ENCODE measurements at places on chromosomes 5 and 9.
A peak's percentile ranks its signal among the peaks of the same experiment; 100 is the strongest.

DNA sequence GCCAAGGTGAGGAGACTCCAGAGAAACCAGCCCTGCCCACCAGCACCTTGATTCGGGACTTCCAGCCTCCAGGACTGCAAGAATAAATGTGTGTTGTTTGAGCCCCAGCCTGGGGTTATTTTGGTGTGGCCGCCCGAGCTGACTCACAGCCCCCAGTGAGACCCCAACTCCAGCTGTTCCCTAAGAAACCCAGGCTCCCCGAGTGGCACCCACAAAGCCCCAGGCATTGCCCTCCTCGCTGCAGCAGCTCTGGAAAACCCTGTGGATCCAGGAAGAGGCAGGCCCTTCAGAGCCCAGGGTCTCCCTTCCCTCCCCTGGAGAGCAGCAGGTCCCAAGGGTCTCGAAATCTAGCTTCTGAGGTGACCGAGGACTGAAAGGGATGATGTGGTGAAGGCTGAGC is 69.2 kb upstream of the PPP1R26 start:
- no peak for DNase-seq

GRCh38 chr9:75071530-75072122 is 16.3 kb downstream of the NMRK1 start:
- peak; percentile 44 for DNase-seq

GRCh38 chr5:11733840-11734192 is 170.4 kb downstream of the CTNND2 start:
- DNase-seq, result no peak

DNA sequence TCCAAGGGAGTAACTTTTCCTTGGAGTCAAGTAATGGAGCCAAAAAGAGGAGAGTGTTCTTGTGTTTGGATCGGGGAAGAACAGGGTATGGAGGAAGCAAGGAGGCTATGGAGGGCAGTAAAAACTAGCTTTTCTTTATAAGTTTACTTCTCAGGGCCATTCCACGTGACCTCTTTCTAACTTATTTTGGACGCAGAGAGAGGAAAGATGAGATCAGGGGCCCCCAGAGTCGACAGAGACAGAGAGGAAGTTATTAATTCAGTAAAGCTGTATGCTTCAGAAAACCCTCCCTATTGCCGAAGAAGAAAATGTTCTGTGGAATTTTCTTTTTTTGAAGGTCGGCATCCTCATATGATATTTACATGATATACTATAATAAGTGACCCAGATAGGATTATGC is 233.8 kb upstream of the MPDZ start:
- no peak for DNase-seq

- no peak for DNase-seq
Measured at GRCh38 chr5:62707131-62707530, 128.5 kb downstream of the LRRC70 start.

GRCh38 chr5:107592515-107592914 is 78.2 kb downstream of the EFNA5 start:
- DNase-seq, result no peak

DNA sequence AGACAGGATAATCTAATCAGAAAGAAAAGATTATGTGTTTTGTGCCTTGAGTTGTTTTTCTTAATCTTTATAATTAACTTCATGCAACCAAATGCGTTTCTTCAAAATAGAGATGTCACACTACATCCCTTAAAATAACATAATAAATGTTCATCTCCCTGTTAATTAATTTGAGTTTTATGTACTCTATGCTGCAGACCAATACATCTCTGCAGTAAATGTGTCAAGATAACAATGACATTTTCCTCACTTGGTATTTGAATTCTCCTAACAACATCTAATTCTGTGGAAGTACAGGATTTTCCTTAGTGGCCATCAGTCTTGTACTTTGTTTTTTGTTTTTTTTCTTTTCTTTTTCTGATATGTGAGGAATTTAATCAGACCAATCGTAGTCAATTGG is 279.2 kb upstream of the TYRP1 start:
- DNase-seq, result no peak

DNA sequence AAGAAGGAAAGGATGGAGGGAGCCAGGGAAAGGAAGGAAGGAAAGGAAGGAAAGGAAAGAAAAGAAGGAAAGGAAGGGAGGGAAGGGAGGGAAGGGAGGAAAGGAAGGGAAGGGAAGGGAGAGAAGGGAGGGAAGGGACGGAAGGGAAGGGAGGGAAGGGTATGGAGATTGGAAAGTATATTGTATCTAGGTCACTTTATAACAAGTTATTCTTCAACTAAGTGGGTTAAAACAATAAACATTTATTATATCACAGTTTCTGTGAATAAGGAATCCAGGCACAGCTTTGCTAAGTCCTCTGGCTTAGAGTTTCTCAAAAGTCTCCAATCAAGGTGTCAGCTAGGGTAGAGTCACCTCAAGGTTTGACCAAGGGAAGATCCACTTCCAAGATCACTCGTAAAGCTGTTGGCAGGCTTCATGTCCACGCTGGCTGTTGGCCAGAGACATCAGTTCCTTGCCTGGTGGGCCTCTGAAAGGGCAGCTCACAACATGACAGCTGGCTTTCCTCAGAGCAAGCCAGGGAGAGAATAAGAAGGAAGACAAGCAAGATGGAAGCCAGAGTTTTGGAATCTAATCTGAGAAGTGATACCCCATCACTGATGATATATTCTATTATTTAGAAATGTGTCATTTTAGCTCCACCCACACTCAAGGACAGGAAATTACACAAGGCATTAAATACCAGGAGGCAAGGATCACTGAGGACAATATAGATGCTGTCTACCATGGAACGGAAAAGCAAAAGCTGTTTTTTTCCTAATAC is 105.1 kb downstream of the DEPDC1B start:
- DNase-seq, result no peak

GRCh38 chr9:134503301-134504105 is 138.1 kb upstream of the COL5A1 start:
- DNase-seq, result no peak

DNA sequence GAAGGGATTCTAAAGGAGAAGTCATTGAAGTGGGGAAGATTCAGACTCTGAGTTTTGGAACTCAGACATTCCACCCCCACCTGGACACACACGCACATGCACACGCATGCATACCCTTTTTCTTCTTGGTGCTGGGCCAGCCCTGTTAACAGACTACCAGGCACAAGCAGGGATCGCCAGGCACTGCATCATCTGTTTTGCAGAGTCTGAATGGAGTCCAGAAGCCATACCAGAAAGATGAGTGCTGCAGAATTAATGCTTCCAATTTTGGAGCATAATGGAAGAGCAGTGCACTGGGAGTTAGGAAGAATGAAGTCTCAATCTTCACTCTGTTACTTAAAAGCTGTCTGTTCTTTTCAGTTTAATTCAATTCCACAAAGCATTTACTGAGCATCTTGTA is 95.5 kb downstream of the PDE8B start:
- no peak for DNase-seq

GRCh38 chr5:80507663-80508062 is 19.8 kb downstream of the FAM151B start:
- DNase-seq, result no peak

- DNase-seq, result no peak
Measured at GRCh38 chr5:18281947-18282581, 647.8 kb downstream of the TAF11L14 start.

GRCh38 chr9:102587281-102587680 is 407.9 kb upstream of the CYLC2 start:
- DNase-seq, result no peak

- peak; percentile 9 for DNase-seq
Measured at GRCh38 chr9:124621371-124622328, 114.5 kb upstream of the NR5A1 start.

- DNase-seq, result no peak
Measured at GRCh38 chr5:15776346-15776745, 276.4 kb downstream of the FBXL7 start.

- no peak for DNase-seq
Measured at GRCh38 chr9:97627624-97628023, 5.5 kb downstream of the TSTD2 start.

DNA sequence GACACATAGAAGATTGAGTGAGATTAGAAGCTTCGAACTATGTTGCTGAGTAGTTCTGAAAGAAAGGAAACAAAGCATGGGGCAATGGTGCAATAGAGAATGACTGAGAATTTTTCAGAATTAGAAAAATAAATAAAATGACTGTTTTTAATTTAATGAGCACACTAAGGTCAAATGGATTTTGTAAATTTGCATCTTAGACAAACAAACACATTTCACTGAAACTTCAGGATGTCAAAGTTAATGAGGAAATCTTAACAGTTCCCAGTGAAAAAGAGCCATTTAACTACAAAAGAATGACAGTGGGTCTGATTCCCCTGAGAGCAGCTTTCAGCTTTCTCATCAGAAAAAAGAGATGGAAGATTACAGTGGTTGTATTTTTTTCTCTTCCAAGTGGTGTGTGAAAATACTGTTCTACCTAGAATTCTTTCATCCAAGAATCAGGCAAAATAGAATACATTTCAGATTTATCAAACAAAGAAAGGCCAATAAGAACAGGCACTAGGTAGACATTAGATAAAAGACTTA is 591.9 kb downstream of the SEMA5A start:
- no peak for DNase-seq

DNA sequence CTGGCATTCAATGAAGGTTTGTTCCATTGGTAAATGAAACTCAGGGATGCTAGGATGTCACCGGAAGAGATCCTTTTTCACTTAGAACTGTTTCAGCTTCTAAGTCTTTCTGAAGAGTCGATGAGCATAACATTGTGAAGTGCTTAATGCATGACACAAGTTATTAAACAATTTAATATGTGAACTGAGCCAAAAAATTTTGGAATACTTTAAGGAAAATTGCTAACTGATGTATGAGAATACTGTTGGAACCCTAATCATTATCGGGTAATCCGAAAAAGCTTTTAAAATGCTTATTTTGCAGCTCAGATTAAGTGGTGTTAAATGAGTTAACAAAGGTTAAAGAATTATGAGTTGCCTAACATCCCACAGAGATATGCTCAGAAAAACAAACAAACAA is 34.9 kb downstream of the DMRT2 start:
- no peak for DNase-seq

- DNase-seq, result no peak
Measured at GRCh38 chr9:131722255-131722654, 17.6 kb downstream of the RAPGEF1 start.

- DNase-seq, result no peak
Measured at GRCh38 chr5:33223563-33224284, 217.0 kb upstream of the TARS1 start.

GRCh38 chr5:11719888-11720481 is 184.3 kb downstream of the CTNND2 start:
- no peak for DNase-seq

- no peak for DNase-seq
Measured at GRCh38 chr5:8349855-8350254, 480.9 kb downstream of the MTRR start.

- DNase-seq, result no peak
Measured at GRCh38 chr9:90881648-90882047, 80.0 kb downstream of the SYK start.

- no peak for DNase-seq
Measured at GRCh38 chr5:145551714-145552113, 283.4 kb downstream of the PRELID2 start.

DNA sequence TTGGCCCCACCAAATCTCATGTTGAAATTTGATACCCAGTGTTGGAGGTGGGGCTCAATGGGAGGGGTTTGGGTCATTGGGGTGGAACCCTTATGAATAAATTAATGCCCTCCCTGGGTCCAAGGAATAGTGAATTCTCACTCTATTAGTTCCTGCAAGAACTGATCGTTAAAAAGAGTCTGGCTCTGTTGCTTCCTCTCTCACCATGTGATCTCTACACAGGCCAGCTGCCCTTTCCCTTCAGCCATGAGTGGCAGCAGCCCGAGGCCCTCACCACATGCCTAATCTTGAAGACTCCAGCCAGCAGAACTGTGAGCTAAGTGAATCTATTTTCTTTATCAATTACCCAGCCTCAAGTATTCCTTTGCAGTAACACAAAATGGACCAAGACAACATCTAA is 106.0 kb downstream of the CAAP1 start:
- DNase-seq, result no peak

DNA sequence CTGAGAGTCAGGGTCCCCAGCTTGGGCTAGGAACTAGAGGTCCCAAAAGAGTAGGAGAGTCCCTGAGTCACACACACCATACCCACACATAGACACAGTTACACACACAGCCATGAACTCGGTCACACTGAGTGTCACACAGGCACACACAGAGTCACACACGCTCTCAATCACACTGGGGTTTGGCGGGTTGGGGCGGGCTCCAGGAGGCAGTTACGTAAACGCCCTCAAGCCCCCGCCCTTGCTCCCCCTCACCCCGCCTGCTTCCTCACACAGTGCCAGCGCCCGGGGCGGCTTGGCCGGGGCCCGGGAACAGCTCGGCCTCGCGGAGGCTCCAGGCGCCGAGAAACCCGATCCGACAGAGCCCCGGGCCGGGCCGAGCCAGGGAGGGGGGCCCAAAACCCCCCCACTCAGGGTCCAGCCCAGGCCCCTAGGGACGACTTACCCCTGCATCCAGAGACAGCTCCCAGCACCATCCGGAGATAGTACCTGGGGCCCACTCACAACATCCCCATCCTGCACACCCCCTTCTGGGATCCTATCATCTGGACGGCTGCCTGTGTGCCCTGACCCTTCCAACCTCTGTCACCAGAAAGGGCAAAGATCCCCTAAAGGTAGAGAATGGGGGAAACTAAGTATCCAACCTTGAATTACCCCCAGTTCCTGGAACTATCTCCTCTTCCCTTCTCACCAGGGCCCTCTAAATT is 3.5 kb upstream of the CNTFR start:
- DNase-seq, result peak; percentile 43

DNA sequence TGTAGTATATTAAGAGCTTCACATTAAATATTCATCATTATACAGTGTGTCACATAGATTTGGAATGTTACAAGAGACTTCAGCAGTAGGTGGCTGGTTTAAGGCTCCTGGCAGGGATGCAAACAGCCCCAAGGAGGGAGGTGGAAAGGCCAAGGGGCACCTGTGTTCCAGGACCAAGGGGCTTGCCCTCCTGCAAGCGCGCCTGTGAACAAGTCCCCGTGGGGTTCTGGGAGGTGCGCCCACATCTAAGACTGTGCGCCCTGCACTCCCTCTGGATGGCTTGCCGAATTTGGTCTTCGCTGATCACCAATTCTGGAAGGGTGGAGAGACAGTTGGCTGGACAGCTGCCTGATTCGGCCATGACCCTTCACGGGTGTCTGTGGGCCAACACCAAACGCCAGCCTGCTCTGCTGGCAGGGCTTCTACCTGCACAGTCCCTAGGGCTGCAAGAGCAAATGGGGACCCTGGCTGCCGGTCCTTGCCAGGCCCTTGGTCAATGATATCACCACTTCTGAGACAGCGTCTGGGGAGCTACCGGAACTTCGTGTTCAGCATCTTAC is 12.1 kb upstream of the SLC25A51 start:
- no peak for DNase-seq

DNA sequence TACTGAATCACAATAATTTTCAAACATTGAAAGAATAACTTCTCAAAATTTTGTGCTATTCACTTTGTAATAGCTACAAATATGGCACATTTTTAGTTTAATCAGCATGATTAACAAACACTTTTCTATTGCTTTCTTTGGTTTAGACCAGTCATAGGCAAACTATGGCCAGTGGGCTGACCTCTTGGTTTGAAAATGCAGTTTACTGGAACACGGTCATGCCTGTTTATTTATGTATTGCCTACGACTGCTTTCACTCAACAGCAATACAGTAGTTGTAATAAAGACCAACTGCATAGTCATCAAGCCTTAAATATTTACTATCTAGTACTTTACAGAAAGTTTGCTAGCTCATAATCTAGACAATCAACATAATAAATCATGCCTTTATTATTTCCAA is 810.8 kb downstream of the TLE1 start:
- DNase-seq, result no peak
